Mesenteric fat pad (tissue), 1 donor: ENCODE measurements at places on chromosomes 12 and 14.

DNA sequence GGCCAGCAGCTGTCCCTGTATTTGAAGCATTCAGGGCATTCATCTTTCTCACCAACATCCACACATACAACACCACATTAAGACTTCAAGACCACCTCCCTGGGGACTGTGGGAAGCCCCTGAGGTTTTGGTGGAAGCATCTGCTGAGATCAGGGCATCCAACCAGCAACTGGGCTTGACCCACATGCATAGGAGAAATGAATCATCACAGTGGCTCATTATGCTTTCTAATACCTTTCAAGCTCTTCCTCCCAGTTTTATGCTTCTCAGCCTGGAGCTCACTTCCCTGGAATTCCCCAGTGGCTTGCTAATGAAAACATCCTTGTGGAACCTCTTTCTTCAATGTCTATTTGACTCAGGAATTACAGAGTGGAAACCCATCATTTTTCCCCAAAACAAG lies 21.4 kb upstream of the CMKLR1 start:
- no peak for DNase-seq

GRCh38 chr12:94202245-94203180 lies 54.1 kb downstream of the PLXNC1 start:
- no peak for DNase-seq

DNA sequence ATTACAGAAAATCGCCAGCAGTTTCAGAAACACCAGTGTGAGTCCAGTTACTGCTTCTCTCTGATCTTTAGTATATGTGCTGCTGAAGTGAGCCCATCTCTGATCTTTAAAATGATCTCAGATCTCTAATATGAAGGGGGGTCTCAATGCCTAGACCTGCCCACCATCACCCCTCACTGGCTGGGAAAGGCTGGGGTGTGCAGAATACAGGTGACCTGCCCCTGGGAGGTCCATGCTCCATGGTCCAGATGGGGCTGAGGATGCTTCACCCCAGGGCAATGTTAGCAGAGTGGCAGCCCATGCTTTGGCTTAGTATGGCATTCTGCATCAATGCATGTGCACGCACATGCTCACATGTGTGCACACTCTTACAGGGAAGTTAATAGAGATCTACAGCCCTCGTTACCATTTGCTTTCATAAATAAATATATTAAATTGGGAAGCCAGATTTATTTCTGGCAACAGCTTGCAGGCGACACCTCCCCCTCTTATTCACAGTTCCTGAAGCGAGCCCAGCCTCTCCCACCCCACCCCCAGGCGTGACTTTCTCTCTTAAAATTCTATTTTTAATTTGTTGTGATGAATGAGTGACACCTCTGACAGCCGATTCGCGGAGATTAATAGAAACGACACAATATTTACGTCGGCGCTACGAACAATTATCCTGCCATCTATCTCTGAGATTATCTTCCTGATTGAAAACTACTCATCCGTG lies 104.7 kb upstream of the ESRRB start:
- no peak for DNase-seq

- no peak for DNase-seq
These were observed 35.7 kb downstream of the NRDE2 start for GRCh38 chr14:90295870-90296516.

- DNase-seq = no peak
These were observed 42.3 kb upstream of the BATF start for GRCh38 chr14:75479770-75480600.

DNA sequence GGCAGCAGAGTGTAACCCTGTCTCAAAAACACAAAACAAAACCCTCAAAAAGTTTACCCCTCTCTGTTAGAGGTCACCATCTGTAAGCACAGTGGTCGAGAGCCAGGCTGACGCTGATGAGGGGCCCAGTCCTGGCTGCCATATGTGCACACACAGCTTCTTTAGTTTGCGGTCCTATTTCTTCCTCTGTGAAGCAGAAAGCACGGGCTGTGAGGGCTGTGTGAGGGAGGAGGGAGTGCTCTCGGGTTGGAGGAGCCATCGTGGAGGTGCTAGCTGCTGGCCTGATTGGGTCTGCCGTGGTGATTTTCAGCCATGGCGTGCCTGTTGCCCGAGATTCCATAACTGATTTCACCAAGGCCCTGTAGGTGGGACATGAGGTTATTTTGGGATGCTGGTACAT lies 3.5 kb downstream of the ULK1 start:
- no peak for DNase-seq

DNA sequence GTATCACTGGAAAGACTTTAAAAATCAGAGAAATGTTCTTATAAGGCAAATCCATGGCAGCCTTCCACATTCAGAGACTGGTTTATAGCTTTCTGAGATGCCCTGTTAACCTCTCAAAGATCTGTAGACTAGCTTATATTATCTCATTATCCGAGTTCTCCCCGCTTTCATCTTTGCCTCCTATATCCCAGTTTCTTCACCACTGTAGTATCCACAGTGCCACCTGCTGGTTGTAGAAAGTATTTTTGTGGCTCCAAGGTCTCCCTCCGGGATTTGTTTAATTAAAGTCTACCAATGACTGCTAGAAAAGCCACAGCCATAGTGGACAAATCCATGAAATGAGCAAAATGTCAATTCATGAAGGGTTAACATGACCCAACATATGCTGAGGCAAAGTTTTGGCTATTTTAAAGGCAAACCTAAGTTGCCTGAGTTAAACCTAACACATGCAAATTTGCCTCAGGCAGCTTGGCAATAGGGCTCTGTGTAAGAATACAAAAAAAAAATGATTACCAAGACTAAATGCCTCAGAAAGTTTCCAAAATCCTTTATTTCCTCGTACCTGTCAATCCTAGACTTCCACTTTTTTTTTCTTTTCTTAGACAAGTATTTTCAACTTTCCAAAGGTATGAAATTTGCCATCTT lies 218.8 kb upstream of the BMP4 start:
- no peak for DNase-seq
